ENCODE measurements at places on chromosomes 16 and 17. TPM values are rescaled to one million over a fixed set of nuclear protein-coding genes. Genes with fewer than 3 reads are reported as not detected.

The HSPB9 gene
- total RNA-seq = not detected

DNA sequence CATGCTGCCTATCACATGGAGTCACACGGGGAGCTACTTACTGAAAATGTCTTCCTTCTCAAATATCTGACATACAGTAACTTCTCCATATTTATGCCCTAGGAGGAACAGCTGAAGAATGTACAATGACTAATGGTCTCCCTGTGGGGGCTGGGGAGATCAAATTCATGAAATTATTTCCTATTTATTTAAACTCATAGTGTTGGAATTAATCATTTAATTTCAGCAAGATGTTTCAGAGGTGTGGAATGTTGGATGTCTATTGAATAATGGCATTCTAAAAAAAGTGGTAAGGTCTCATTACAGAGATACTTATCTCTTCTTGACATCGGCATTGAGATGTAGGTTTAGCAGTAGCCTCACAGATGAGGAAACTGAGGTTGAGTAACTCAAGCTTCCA, 214.3 kb upstream of the CDH11 start:
- no peak for DNase-seq

DNA sequence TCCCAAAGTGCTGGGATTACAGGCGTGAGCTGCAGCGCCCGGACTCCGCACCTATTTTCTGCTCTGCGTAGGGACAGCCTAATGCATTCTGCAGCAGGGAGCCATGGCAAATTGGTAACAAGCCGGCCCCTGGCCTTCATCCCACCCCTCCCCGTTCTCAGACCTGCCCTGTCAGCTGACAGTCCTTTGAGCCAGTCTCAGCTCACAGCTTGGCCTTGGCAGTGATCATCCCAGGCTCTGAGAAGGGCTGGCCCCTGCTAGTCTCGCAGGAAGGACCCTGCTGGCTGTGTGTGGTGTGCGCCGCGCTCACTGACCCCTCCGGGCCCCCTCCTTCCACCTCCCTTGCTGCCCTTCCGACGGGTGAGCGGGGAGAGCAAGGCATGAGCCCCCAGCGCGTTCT, 10.3 kb upstream of the NPTX1 start:
- DNase-seq = no peak

DNA sequence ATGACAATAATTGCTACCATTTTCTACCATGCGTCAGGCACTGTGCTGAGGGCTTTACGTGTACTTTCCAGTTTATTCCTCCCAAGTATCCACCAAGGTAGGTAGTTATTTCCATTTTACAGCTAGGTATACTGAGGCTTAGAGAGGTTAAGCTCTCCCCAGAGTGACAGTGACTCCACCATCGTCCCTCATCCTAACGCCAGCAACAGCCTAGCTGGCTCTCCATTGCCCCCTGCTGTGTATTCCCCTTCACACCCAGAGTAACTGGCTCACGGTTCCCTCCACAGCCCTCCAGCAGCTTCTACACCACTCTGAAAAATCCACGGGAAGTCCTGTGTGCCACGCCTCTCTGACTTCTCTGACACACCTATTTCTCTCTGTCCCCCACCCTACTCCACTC, 7.1 kb upstream of the ASGR1 start:
- no peak for DNase-seq

DNA sequence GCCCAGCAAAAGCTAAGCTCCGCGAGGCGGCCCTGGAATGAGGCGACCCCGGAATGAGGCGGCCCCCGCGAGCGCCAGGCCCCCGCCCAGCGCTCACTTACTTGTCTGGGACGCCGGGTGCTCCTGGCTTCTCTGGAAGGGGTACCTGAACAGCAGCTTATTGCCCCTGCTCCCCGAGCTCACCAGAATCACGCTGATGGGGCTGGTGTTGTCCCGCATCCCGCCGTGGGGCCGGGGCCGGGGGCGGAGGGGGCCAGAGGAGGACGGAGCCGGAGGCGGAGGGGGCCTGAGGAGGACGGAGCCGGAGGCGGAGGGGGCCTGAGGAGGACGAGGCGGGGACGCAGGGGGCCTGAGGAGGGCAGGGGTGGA, 440 bp downstream of the NPRL3 start:
- DNase-seq = peak; percentile 76

DNA sequence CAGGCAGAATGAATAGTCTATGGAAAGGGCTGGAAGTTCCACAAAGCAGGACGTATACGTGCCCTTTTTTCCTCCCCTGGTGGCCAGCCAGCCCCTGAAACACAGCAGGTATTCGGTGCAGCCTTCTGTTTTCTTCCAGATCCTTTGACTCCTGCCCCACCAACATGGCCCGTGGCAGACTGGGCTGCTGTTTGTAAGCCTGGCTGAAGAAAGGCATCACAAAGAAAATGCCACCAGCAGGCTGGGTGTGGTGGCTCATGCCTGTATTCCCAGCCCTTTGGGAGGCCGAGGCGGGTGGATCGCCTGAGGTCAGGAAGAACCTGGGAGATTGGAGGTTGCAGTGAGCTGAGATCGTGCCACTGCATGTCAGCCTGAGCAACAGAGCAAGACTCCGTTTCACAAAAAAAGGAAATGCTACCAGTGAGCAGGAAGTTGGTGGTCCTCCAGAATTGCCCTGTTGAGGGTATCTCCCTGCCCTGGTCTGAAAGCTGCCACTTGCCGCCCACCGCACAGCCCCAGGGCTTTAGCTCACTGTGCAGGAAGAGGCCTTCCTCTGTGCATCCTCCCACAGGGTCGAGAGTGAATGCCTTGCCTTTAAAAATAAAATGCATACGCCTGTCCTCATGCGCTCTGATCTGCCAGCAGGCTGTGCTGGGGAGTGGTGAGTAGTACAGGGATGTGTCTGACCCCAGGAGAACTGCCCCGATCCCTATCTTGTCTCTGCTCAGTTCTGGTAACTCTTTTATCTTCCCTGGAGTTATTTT, 587.7 kb downstream of the MAF start:
- DNase-seq = no peak

- no peak for DNase-seq
Observed at GRCh38 chr16:62424206-62424605, 388.0 kb upstream of the CDH8 start.

The TRAF4 gene
- 327 TPM for total RNA-seq

The IL21R gene
- total RNA-seq = 0.29 TPM

The C16orf78 gene
- total RNA-seq = not detected

The CES1 gene
- 2.1 TPM for total RNA-seq

GRCh38 chr17:48754500-48755261, 26.1 kb upstream of the HOXB13 start:
- no peak for DNase-seq

DNA sequence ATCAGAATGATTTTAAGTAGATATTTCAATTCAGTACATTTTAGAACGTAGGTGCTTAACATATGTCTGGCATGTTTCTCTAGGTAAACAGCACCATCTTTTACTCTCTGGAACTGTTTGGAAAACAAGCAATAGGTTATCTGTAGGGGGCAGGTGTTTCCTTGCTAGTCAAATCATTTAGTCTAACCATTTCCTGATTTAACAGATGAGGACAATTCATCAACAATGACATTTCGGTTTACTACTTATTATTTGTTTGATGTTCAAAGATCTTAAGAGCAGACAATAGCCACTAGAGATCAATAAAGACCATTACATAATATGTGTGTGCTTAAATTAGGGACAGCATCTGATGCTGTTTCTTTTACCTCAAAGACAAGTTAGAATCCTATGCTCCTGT, 173.1 kb downstream of the CEP112 start:
- DNase-seq = no peak

DNA sequence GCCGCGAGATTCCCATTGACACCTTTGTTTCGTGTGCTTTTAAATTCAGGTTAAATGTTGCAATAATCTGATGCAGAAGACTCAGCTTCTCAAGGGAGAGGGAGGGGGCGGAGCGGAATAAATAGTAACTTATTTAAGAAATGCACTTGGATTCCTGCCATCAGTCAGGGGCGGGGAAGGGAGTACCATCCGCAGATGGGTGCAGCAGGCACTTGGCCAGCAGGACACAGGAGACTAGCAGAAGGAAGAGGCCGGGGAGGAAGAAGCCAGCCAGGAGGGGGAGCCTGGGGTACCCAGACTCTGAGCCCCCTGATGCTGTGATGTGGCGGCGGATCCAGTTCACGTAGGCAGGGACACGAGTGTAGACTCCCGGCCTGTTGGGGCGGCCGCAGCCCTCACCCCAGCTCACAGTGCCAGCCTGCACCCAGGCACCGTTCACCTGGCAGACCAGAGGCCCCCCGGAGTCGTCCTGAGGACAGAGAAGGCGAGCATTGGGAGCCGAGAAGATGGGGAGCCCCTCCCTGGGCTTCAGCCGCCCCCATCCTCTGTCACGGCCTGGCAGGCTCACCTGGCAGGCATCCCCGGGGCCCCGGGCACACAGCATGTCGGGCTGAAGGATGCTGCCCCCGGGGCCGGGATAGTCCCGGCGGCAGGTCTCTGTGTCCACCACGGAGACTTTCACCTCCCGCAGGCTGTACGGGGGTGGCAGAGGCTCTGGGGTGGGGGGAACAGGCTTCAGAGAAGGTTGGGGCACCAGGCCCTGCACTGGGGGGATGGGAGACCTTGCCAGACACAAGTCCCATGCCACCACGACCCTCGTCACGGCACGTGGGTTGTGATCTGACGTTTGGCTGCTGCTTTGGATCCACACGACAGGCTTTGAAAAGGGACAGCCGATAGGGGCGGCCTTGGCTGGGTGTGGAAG, 3.2 kb downstream of the TPSG1 start:
- no peak for DNase-seq

DNA sequence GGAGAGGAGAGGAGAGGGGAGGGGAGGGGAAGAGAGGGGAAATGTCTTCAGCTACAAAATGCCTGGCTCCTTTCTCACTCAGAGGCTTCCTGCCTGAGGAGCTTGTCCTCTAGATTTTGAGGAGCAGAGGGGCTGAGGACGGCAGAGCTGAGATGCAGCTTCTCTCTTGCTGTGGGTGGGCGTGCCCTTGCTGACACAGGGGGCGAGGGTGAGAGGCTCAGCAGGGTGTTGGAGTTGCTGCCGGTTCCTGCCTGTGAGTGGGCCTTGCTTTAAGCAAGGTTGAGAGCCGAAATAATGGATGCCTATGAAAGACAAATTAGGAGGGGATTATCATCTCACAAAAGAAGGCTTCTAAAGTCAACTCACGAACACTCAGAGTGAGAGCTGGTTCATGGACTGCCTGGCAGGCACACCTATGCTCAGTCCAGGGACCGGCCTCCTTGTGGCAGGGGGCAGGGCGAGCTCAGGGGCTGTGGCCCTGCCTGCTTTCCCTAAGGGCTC, 215.6 kb downstream of the MSI2 start:
- no peak for DNase-seq

DNA sequence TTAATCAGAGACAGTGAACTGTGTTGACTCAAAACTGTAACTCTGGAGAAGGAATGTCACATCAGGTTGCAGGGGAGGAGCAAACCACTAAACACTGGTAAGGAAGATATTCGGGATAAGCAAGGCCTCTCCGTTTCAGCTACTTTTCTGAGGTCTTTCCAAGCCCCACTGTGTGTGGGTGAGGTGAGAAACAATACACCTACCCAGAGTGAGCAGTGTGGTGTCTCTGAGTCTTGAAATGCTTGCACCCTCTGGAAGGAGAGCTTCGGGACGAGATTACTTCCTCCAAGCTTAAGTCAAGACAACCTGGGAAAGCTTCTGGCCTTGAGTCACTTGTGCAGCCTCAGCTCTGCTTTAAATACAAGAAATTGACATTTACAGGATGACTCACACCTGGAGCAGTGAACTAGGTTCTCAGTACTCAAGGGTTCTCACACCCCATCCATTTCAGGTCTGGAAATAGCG, 2.5 kb upstream of the MAP3K14 start:
- no peak for DNase-seq

DNA sequence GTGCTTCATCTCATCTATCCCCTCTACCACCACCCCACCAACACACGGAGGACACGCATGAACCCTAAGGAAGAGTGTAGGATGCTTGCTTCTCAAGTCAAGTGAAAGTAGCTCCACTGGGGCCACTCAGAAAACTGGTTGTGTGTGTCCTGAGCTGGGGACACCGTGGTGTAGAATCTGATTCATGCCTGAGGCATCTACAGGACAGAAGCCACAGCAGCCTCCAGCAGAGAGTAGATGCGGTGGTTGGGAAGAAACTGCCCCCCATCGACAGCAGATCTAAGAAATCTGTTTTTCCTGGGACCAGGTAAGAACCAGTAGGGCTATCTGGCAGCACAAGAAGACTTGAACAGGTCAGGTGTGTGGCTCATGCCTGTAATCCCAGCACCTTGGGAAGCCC, 51.9 kb upstream of the HLF start:
- no peak for DNase-seq

DNA sequence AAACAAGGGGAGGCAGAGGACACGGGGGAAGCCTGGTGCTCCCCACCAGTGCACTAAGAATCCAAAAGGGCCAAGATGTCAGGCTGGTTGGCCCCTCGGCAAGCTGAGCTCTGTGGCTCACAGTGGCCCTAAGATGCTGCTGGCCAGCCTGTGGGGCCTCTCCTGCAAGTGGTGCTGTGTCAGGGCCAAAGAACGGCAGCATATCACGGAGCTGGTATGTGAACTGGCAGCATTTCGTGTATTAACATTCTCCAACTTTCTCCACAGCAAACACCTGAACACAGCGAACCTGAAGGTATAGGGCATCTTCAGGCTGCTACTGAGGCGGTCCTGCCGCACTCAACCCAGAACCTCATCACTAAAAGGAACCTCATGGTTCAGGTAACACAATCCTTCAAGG, 34.8 kb downstream of the VAC14 start:
- no peak for DNase-seq

The SSTR5 gene
- total RNA-seq = 1.8 TPM

The TBC1D3 gene
- total RNA-seq = not detected

GRCh38 chr17:71870546-71870862, 250.3 kb upstream of the SOX9 start:
- DNase-seq = no peak

GRCh38 chr17:76588182-76588581, 2.5 kb upstream of the ST6GALNAC2 start:
- no peak for DNase-seq

The GAST gene
- 119 TPM for total RNA-seq

DNA sequence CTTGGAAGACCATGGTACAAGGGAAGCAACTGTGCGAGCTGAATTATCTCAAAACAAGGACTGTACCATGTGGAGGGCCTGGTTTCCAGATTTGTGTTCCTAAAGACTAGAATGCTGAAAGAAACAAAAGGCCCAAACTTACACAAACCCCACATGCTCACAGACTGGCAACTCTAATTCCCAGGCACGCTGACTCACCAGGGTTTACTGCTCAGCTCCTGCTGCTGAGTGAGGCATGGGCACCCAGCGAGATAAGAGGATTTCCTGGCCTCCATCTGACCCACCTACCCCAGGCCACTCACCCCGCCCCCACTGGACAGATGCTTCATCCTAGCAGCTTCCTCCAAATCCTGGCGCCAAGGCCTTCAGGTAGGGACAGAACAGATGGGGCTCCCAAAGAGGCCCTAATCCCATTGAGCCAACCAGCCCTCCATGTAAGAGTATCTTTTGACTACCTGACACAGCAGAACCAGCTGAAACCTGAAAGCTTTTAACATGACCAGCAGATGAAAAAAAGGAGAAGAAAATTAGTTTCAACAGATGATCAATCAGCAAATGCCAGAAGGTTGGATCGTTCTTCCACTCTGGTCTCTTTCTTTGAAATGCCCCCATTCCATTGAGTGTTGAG, 33.9 kb downstream of the DCUN1D3 start:
- no peak for DNase-seq
